Right lung (tissue), 10 donors: ENCODE measurements at places on chromosomes 13 and 19. TPM values are rescaled to one million over a fixed set of nuclear protein-coding genes. Genes with fewer than 3 reads are reported as not detected.

DNA sequence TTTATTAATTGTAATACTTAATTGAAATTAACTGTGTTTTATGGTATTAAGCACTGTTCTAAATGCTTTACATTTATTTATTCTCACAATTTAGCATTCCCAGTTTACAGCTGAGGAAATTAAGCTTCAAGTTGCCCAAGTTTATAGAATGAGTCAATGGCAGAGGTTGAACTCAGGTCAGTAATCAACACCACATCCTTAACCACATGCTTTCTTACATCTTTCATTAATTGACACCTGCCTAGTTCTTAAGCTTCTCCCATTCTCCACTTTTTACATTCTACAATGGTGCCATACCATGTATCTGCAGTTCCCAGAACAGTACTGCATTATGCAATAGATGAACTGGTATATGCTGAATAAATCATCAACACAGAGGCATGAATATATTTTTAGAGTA lies 11.7 kb upstream of the RBM26 start:
- DNase-seq = no peak

DNA sequence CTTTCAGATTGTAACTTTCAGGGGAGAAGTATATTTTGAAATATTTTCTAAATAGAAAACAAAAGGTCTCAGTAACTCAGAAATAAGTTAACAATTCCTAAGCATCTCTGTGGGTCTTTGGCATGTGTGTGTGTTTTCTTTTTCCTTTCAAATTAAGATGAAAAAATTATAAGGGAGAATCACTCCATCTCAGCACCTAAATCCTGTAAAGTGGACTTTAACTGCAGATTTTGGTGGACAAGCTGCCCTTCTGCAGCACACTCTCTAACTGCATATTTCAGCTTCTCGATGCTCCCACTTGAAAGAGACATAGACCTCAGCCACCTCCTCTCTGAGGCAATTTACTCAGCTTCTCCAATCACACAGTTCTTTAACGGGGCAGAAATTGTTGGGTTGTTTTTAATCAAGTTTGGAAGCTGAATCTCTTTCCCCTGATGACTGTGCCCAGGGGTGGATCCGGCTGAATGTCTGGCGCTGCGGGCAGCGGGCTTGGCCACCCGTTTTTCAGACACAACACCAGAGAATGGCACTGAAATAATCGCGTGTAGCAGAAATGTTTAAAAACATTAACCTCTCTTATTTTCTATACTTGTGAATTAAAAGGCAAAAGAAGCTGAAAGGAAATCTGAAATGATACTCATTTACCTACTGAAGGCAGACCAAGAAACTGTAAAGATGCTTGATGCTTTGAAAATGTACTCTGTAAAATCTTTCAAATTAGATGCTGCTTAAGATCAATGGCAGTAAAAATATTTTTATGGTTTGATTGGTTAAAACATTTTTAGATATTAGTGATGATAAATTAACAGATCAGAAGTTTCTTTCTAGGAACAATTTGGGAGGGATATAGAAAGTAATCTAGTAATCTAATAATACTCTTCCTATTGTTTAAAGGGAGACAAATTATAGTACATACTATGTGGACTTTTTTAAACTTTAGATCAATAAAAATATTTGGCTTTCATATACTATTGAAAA lies 12.4 kb downstream of the ZIC2 start:
- DNase-seq = no peak

Gene MIA
- polyA plus RNA-seq = 3.6 TPM

DNA sequence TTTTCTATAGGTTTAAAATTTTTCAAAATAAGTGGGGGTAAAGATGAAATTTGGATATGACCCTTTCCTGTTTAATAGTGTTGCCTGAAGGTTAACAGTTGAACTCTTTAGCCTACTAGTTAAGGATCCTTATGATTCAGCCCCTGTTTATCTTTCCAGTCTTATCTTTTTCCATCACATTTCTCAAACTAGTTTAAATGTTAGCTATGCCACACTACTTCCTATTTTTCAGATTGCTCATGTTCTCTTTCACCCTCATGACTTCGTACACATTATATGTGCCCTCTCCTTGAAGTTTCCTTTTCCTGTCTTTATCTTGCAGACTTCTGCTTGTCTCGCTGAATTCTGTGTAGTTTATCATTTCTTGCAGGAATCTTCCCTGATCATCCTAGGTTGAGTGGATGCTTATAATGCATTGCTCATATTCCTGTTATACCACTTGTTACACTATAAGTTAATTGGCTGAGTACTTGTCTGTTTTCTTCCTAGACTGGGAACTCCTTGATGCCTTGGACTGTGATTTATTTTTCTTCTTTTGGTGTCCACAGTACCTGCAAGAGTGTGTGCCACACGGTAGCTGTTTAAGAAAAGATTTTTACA lies 86.7 kb downstream of the FNDC3A start:
- DNase-seq = no peak

- no peak for DNase-seq
These were observed 2.6 kb downstream of the ADAT3 start for GRCh38 chr19:1907563-1908363.

DNA sequence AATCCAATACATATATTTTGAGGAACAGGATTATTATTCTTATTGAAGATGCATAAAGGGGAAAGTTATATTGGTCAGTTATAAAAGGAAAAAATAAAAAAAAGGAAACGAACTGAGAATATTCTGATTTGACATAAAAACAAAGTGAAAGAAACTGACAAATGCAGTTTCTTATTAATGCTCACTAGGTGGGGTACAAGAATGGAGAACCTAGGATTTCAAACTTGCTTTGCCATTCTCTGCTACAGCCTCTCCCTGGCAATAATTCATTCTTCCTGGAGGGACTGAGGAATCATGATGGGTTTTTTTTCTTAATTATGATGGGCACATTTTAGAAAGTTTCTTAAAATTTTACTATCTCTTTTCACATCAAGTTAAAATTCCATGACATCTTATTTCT lies 154.9 kb downstream of the PCDH9 start:
- DNase-seq = no peak

DNA sequence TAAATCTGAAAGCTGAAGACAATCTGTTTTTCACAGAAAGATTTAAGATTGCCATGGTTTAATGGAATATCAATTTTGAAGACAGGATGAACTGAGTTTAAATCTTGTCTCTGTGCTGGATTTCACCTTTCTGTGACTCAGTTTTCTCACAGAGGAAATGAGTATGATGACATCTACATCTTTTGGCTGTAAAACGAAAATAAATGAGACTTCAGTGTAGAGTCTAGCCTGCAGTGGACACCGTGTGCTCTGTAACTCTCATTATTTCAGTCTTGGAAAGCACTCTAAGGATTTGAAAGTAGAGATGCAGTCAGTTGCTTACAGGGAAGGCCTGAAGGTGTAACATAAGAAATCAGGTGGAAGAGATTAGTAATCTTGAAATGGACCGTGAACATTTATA lies 150.4 kb downstream of the NALCN start:
- no peak for DNase-seq
